AML-193 (cell line): ENCODE measurements at places on chromosomes 3 and 15.

DNA sequence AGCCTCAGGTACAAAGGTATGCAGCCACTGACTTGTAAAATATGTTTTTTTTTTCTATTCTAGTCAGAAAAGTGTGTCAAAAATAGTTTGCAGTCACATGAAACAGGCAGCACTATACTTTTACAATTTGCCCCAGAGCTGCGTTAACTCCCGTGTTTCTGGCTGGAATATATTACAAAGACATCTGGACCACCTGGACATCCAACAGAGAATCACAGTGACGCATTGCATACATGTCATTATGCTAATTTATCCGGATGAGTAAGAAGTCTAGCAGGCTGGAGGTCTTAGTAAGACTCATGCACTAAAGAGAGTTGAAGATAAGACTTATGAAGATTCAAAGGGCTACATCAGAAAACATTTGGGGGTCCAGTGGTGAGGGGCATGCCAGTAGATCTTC lies 39.2 kb upstream of the STRIT1 start:
- DNase-seq = no peak

DNA sequence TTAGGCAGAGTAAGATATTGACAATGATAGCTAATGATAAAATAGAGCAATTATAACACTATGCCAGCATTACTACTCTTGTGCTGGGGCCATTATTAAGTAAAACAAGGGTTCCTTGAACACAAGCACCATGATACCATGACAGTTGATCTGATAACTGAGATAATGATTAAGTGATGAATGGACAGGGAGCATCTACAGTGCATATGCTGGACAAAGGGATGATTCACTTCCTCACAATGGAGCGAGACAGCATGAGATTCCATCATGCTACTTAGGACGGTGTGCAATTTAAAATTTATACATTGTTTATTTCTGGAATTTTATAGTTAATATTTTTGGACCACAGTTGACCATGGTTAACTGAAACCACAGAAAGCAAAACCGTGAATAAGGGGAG lies 156.6 kb downstream of the FHIT start:
- no peak for DNase-seq

DNA sequence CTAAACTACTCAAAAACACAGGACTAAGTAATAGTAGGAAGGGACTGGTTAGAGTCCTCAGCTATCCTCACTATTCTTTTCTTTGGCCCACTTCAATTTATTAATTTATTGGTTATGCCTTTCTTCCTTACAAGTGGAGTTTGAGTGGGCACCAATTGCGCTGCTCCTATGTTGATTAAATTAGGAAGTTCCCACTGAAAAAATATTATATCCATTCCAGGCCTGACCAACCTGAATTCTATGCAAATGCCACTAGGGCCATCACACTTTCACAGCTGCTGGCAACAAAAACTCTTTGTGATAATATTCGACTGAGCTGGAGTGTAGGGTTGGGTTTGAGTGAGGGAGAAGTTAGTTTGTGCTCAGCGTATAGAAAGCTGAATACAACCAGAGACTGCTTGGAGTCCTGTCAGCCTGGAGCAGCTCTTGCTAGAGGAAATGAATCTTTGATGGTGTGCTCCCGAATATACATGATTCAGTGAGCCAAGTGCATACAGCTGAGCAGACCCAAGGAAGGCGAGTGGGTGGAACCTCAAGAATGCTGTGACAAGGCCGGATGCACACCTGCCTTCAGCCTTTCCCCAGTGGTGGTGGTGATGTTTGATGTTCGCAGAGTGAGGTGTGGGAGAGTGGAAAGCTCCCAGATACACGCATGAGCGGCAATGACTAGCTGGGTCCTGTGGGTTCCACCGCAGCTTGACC lies 1.5 kb downstream of the ARHGEF3 start:
- DNase-seq = no peak

GRCh38 chr15:74225928-74226327 lies 10.2 kb upstream of the CCDC33 start:
- DNase-seq = no peak

DNA sequence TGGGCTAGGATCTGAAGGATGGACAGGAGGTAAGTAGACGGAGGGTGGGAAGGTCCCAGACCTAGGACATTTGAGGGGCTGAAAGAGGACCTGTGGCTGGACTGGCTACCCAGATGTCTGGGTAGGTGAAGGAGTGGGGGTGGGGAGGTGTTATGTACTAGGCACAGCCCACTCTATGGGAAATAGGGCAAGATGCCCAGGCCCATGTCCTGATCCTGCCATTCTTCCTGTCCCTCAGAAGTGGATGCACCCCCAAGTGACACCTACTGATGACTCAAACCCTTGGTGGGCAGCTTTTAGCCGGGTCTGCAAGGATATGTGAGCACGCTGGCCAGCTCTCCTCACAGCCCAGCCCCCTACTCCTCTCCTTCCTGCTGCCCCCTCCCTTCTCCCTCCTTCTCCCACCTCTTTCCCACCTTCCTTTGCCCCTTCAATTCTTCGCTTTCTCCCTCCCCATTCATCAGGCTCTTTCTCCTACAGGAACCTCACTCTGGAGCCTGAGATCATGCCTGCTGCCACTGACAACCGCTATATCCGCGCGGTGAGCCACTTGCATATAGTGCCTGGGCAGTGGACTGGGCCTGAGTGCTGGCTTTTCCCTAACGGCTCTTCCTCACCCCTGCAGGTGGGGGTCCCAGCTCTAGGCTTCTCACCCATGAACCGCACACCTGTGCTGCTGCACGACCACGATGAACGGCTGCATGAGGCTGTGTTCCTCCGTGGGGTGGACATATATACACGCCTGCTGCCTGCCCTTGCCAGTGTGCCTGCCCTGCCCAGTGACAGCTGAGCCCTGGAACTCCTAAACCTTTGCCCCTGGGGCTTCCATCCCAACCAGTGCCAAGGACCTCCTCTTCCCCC lies 5.2 kb downstream of the ACY1 start:
- no peak for DNase-seq

DNA sequence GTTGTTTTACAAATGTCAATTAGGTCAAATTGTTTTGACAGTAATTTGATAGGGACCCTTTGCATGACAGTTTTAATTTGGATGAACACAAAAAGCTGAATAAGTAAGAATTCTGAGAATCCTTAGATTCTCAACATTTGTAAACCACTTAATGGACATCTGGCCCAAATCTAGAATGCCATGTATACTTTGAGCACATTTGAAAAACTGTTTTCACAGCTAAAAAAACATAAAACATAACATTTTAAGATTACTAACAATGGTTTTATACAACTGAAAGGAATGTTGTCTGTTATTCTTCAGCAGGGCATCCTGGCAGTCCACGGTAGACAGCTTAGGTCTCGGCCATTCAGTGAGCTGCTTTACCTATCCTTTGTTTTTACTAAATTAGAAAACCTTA lies 34.5 kb upstream of the TM2D3 start:
- DNase-seq = no peak

DNA sequence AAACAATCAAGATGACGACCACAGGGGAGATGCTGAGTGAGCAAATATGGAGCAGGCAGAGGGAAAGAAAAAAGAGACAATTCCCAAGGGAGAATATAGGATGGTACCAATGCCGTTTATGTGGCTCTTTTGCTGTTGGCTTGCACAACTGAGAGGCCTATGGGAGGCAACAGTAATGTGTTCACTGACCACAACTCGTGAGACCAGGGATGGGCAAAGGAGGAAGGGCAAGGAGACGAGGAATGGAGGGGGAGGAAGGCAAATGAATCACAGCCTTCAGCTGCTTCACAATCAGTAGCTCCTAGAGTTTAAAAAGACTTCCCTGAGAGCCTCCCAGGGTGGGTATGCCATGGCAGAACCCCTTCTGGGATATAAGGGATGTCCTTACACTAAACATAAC lies 131.5 kb downstream of the SLC9A9 start:
- DNase-seq = no peak

DNA sequence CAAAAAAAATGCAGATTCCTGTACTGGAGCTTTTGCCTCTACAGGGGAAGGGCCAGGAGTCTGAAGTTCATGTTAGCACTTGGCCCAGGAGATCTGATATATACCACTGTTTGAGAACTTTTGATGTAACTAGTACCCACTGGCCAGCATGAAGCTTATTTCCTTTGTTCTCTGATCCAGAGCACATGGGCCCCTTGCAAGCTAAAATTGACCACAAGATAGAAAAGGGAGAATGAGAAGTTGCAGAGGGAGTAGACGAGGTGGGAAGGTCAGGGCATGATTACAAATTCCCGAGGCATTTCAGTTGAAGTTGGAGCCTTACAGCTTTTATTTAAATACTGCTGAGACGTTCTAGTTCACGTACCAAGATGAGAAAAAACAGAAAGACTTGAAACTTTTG lies 28.2 kb downstream of the TGM4 start:
- no peak for DNase-seq

- no peak for DNase-seq
These were observed 21.7 kb downstream of the XYLB start for GRCh38 chr3:38368238-38368637.
